ENCODE measurements at places on chromosomes 3 and 15.

DNA sequence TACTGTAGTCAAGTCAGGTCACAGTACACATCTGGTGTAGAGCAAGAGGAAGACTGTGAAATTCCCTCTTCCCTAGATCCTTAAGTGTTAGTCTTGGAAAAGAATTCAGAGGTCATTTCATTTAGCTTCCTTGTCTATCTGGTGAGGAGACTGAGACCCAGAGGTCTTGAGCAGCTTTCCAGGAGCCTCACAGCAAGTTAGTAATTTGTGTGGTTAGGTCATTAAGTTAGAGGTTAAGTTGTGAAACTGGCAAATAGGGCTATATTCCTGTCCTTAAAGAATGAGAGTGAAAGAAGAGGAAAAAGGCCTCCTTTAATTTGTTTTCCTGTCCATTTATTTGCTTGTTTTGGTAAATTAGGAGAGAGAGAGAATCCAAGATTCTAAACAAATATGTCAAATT, 9.0 kb downstream of the PODXL2 start:
- no peak for DNase-seq

GRCh38 chr15:74488776-74489175, 27.8 kb upstream of the UBL7 start:
- DNase-seq, result no peak

DNA sequence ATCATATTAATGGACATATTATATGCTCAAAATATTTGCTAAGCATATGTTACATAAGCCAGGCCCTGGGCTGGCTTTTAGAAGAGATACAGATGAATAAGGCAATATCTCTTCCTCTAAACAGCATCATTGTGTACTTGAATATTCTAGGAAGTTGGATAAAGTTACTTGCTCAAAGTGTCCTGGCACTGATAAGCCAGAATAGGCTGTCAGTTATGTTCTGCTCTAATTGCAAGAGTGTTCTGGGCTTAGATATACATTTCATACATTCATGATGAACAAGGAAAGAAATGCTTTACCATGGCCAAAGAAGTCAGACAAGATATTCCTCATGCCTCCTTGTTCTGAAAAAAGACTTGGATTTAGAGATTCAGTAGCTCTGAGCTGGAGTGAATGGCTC, 40.7 kb downstream of the KBTBD12 start:
- no peak for DNase-seq

DNA sequence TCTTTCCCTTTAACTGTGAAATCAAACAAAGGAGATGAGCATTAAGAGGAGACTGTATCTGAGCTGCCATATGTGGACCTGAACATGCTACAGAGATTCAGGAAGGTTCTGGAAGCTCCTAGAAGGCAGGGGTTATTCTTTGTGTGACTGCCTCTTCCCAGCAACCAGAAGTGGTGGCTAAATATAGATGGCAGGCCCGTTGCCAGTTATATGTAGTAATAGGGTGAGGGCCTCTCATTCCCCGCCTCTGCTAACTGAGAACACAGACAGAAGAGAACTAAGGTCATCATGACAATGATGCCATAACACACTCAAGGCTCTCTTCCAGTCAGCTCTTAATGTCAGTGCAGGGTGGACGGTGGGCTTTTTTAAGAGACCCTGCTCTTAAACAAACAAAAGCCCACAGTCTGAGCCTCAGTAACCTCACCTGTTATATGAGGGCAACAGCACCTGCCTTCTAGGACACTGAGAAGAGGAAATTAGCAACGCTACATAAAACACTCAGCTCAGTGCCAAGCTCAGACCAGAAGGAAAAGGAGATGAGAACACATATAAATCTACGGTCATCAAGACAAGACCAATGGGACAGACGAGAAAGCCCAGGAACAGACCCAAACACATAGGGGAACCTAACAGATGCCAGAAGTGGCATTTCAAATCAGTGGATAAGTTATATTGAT, 22.3 kb downstream of the CFAP92 start:
- DNase-seq, result no peak

GRCh38 chr3:38311476-38311875, 29.4 kb downstream of the SLC22A14 start:
- DNase-seq, result no peak

GRCh38 chr15:84817466-84818081, 418 bp downstream of the ALPK3 start:
- no peak for DNase-seq

- DNase-seq, result no peak
Measured at GRCh38 chr3:29511701-29512100, 230.8 kb downstream of the RBMS3 start.

DNA sequence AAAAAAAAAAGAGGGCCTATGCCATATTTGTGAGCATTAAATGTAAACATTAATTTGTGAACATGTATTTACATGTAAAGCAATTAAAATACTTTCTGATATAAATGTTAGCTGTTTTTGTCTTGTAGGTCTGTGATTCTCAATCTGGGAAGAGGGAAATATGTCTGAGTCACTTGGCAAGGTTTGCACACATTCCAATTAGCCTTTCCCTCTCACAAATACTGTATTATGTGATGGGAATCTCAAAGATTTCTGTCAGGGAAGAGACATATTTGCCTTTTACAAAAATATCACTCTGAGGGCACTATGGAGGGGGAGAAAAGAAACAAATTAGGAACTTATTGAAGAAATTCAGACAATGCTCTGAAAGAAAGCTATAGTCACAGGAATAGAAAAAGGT, 483.6 kb downstream of the GBE1 start:
- DNase-seq, result no peak
